ENCODE measurements at places on chromosomes 12 and 14.

DNA sequence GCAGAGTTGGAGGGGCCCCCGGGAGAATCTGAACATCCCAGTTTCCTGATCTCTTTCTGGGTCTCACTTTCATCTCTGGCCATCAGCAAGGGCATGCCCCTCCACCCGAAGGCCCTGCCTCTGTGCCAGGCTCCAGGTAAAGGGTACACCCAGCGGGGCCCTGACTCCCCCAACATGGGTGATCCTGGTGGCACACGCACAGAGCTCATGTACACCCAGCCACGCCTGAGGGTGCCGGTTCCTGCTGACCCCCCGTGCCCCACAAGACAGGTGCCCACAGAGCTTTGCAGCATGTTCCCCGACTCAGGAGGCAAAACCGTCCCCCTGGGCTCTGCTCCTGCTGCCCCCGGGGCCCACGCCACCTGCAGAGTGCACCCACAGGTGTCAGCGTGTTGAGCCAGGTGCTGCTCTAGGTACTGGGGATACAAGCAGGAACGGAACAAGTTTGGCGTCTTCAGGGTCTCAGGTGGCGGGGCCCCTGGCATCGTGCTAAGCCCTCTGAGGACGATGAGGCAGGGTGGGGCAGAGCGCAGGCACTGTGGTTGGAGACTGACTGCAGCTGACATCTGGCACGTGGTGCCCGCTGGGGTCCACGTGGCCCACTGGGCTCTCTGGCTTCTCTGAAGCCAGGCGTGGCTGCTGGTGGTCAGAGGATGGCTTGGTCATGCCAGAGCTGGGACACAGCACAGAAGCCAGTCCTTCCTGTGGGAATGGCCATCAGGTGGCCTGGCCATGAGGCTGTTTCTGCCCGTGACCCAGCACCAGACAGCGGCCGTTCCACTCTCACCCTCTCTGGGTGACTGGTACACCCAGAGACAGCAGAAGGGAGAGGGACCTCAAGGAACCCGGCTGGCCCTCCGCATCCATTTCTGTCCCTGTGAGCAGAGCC lies 13.8 kb downstream of the BAG5 start:
- DNase-seq, result no peak

DNA sequence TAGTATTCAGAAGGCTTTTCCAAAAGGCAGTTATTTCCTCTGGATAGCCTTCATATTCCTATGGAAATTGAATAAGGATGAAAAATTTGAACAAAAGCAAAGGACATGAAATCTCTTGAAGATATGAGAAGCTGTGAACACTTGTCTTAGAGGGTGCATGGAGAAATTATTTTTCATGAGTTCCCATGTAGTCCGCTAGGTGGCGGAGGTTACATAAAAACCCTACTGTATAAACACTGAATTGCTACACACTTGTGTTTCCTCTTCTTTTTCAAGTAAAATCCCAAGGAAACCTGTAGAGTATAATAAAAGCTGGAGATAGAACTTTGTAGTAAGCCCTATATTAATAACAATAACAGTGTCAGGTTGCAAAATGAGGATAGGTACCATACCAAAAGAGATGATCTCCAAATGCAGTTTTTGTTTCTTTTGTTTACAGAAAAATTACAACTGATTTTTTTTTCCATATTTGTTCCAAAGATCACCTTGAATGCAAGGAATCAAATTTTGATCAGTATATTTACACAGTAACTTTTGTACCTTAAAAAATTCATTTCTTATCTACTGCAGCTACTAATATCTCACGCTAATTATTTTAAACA lies 37.8 kb upstream of the OR4E1 start:
- DNase-seq, result no peak

- DNase-seq, result no peak
Measured at GRCh38 chr12:24760606-24761378, 188.1 kb downstream of the BCAT1 start.

DNA sequence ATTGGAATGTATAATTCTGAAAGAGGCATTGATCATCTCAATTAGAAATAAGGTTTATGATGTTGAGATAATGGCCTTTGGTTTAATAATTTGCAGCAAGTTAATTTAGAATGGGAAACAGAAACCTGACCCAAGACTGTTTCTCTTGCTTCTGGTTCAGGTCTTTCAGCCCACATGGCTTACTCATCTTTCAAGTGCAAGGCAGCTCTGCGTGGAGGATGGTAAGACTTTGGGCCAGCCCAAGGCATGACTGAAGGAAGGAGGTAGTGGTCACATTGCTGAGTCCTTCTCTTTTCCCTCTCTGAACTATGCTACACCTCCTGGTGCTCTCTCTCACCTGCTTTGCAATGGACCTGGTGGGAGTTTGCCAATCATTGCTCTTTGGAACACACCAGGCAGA lies 98.7 kb downstream of the CAND1 start:
- no peak for DNase-seq

- DNase-seq, result no peak
Measured at GRCh38 chr12:1246637-1247036, 255.6 kb downstream of the ERC1 start.

DNA sequence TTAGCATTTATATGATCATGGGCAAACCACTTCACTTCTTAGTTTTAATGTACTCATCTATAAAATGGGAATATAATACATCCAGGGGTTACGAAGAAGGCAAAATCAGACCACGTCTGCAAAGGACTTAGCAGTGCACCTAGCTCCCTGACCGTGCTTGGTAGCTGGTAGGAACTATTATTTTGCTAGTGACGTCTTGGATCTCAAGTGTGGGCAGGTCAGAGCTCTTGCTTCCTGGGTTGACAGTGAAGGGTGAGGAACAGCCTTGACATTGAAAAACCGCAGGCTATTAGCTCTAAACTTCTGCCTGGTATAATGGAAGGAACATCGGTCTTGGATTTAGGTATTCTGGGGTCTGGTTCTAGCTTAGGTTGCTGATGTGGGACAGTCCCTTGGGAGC lies 89.3 kb upstream of the MED13L start:
- DNase-seq, result no peak

DNA sequence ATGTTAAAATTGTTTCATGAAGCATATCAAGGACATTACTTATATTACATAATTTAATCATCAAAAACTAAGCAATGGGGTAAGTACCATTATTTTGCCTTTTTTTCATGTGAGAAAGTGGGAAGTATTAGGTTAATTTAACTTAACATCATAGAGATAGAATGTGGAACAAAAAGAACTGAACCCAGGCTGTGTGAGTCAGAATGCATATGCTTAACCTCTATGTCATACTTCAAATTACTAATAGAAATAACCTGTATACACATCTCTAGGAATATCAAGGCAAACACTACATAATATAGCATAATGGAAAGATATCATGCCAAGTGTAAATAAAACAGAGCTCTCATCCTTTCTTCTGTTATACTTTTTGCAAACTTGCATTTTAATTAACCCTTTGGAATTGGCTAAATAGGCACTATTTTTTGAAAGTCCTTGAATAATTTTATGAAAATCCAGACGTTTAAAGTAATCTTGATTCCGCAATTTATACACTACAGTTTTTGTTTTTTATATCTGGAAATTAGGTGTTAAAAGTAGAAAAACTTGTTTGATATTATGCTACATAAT lies 777.7 kb downstream of the SLC6A15 start:
- no peak for DNase-seq

DNA sequence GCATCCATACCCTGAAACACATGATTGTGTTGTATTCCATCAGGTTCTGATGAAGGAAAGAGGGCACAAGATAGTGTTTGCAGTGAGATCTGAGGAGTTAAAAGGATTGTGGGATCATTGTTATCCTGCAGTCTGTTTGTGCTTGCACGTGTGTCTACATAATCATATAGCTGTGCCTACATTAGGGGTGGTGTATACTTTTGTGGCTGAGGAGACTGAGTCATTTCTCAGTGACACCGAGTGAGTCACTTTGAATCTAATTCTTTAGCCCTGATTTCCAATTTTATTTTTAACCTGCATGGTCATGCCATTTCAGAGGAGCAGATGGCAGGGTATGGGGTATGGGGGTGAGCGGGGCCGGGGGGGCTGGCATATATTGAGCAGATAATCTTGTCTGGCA lies 133.2 kb downstream of the ANO4 start:
- DNase-seq, result no peak

- DNase-seq, result peak; percentile 71
Measured at GRCh38 chr12:121773011-121773777, 20.3 kb downstream of the RHOF start.

- DNase-seq, result no peak
Measured at GRCh38 chr12:104475271-104475670, 18.5 kb downstream of the CHST11 start.

GRCh38 chr12:10160617-10161385 lies 11.1 kb downstream of the OLR1 start:
- no peak for DNase-seq

DNA sequence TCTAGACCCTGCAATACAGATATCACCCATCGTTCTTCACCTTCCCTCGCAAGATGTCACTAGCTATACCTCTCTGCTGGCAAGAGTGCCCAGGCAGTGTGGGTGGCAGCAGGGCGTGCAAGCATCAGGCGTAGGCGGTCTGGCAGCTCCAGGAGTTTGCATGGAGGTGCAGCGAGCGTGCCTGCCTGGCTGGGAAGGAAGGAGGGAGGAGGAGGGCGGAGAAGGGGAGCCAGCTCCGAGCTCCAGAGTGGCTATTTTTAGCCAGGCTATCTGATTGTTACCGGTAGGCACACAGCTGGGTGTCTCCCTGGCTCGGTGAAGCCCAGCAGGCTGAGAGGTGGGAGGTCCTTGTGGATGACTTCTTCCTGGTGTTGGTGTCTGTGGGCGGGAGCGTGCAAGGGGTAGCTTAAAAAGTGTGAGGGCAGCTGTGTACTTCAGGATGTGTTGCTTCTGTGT lies 6.2 kb downstream of the FOXJ2 start:
- DNase-seq, result no peak

- no peak for DNase-seq
Measured at GRCh38 chr14:100818221-100818699, 7.7 kb upstream of the MEG3 start.

DNA sequence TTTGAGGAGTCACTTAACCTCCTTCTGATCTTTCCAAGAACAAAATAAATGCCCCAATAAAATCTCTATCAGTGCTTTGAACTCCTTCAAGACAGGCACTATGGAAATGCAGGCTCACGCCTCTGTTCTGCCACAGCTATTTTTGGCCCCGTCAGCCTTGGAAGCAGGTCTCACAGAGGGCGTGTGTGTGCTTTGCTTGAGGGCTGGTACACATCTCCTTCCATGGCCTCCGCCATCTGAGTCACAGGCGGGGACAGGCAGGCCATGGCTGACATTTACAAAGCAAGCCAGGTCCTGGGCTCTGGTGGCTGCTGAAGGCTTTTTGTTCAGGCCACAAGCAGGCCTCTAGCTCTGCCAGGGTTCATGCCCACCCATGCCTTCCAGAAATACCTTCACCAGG lies 16.0 kb downstream of the PRIMA1 start:
- no peak for DNase-seq

DNA sequence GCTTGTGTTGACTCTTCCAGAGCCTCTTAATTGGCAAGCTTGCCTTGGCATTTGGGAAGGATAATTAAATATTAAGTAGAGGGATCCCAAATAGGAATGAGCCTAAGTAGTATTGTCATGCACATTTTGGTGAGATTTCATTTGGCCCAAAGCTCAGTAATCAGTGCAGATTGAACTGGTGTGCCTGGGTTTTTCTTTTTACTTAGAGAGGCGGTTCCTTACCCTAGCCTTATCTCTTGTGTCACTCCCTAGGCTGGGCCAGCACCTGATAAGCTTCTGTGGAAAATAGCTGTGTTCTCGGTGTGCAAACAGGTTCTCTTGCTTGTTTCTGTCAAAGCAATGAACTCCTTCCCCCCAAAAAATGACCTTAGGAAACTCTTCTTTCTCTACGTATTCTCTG lies 9.3 kb upstream of the B4GALNT3 start:
- DNase-seq, result no peak

DNA sequence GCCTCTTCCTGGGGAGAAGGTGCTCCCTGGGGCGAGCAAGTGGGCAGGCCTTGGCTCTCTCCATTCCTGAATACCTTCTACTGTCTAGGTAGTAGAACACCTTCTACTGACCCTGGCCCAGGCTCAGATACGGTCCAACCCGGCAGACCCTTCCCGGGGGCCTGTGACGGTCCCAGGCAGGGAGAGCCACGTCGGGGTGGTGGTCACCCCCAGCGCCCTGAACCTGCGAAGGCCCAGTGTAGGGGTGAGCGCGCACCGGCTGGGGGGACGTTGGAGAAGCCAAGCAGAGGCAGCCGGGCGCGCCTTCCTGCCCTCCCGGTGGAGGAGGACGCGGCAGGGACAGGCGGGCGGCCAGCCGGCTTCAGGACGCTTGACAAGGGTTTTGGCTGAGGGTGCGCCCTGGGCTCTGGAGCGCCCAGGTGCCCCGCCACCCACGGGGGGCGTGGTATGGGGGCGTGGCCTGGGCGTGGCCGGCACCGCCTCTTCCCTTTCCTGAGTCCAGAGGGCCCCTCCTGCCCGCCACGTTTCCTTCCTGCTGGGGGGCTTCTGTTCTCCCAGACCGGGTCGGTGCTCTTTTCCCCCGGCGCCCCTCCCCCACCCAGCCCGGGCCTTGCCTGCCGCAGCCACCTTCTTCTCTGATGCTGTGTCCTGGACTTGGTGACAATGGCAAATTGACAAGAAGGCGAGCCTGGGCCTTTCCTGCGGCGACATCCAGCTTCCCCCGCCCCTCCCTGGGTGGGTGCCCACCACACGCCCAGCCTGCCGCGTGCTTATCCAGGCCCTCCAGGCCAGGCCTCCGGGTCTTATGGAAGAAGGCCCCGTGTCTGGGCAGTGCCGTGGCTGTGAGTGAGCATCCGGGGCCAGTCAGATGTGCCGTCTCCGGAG lies 24.5 kb upstream of the PPP1R13B start:
- DNase-seq, result peak; percentile 75

- DNase-seq, result no peak
Measured at GRCh38 chr12:110717037-110717436, 25.7 kb downstream of the PPP1CC start.

DNA sequence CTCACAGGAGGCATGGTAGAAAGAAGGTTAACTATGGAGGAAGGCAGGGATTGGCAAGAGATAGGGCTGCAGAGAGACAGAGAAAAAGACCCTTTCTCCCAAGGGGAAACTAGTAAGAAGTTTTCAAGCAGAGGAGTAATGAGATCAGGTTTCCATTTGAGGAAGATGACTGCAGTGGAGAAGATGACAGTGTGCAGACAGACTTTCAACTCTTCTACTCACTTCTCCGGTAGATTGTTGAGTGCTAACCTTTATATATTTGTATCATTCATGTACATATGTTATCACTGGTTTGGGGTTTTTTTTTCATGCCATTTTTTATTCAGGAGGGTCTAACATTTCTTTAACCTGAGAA lies 5.9 kb upstream of the B3GNT4 start:
- DNase-seq, result no peak

DNA sequence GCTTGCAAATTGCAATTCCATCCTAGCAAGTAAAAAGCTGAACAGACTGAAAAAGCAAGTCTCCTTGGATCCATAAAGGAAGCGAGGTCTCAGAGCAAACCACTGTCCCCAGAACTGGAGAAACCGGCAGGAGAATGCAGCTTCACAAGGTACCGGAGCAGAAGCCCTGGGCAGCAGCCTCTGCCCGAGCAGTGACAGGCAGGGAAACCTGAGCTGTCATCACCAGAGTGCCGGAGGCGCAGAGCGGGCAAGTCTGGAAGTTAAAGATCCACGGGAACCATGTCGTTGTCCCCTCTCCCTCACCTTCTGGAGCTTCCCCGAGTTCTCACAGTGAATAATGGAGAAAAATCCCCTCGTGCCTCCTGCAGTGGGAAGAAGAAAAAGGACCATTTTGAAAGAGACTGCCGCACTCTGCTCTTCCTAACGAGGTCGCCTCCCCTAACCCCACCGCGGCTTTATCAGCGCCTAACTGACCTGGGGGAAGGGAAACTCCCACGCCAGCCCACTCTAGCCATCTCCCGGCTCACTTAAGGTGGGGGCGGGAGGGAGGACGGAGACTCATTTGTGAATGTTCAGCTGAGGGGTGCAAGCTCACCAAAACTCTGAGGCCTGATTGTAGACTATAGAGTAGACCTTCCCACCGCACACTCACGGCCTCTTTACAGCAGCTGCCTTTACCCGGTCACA lies 27.8 kb downstream of the FBXL14 start:
- no peak for DNase-seq

Data from activated T-cell treated with anti-CD3 and anti-CD28 coated beads for 1 hour (primary cell).